ENCODE measurements at places on chromosomes 2 and 18.

DNA sequence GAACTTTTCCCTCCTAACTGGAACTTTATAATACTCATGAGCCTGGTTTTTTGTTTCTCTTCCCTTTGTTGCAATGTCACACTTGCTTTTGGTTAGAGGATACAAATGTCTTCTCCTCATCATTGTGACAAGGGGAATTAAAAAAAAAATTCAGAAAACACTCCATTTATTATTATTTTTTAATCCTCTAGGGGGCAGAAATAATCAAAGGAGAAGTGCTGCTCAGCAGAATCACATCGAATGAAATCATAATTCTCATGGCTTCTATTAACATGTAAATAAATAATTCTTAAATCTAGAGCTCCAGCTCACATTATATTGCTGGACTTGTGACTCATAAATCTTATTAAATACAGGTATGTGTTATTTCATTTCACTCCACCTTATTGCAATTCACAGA is 273.8 kb downstream of the TRIB2 start:
- no peak for DNase-seq

DNA sequence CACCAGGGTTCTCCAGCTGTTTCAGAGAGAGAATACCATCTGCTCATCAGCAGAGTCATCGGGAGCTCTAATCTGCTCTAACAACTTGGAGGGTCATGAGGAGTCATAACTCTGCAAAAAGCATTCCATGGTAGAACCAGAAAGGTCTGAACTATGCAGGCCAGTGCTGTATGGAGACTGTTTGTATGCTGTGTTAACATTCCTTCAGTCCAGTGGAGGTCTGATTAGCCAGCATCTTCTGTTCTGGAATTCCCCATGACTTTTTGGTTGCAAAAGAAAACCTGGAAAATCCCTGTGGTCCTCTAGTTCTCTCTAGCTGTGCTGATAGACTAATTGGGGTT is 9.4 kb upstream of the ITGB6 start:
- no peak for DNase-seq

DNA sequence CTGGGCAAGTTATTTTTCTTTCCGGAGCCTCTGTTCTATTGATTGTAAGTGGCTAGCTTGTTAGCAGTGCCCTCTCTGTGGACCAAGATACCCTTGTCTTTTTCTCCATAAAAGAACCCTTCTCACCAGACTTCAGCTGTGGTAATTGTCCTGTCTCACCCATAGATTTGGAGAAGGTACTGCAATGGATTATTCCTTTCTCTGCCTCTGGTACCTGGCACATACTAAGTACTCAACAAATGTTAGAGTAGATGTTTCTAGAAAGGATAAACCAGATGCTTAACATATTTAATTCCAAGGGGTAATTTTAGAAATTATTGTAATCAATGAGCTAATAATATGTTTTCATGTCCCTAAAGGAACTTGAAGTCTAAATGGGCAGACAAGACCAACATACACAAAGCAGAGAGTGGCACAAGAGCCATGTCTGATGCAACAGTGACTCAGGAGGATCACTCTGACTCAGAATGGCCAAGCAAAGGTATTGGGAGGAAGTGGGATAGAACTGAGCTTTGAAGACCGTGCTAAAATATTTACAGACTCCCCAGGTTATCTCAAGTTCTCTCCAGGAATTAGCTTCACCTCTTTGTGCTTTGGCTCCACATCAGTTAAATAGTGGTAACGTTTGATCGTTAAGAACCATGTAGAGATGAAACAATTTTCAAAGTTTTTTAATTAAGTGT is 129.7 kb upstream of the OSR1 start:
- DNase-seq, result no peak

- DNase-seq, result no peak
Measured at GRCh38 chr18:24026457-24026856, 11.9 kb downstream of the TTC39C start.

GRCh38 chr2:23078784-23079434 is 306.1 kb upstream of the KLHL29 start:
- DNase-seq, result no peak

GRCh38 chr18:23519734-23520133 is 16.4 kb downstream of the RMC1 start:
- no peak for DNase-seq

GRCh38 chr2:66633631-66634030 is 198.7 kb downstream of the MEIS1 start:
- DNase-seq, result no peak

GRCh38 chr2:88160517-88160916 is 9.6 kb upstream of the THNSL2 start:
- DNase-seq, result no peak

DNA sequence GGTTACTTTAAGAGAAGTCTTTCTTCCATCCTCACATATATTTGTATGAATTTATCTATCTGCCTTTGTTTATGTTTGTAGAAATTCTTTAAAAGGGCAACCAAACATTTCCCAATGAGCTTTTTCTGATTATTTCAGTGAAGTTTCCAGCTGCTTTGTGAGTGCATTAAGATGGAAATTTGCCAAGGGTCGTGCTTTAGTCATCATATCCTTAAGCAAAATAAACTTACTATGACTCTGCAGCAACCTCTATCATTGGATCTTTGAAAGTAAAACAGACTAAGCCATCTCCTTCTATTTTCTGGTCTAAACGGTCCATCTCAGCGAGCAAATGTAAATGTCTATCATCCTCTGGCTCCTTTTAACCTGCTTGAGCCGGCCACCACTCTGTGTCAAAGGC is 489.3 kb downstream of the SOX11 start:
- no peak for DNase-seq

DNA sequence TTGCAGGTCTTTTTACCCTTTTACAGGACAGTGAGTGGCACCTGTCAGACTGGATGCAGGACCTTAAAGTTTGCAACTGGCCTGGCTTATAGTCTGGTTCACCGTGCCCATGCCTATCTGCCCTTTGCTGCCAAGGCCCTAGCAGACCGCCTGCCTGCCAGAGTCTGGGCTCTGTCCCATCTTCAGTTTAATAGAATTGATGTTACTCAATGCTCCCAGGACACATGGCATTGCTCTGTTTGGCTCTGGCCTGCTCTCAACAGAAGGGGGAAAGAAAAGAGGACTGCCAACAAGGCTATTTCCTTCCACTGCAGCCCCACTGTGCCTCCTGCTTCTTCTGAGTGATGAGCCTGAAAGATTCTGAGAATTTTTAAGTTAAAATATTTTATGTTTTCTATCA is 25.6 kb upstream of the TMEM178A start:
- no peak for DNase-seq

GRCh38 chr2:191701696-191702095 is 23.8 kb downstream of the NABP1 start:
- DNase-seq, result peak; percentile 89
